ENCODE measurements at places on chromosomes 7 and 10.

DNA sequence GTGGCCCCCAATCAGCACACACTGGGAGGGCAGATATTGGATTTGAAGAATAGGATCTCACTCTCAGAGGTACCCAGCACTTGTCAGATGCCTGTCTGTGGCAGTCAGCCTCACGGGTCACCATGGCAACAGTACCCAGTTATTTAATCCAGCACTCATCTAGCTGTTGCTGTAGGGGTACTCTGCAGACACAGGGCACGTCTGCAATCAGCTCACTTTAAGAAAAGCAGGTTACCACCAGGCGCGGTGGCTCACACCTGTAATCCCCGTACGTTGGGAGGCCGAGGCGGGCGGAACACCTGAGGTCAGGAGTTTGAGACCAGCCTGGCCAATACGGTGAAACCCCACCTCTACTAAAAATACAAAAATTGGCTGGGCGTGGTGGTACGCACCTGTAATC, 11.9 kb downstream of the SFXN4 start:
- no peak for DNase-seq

DNA sequence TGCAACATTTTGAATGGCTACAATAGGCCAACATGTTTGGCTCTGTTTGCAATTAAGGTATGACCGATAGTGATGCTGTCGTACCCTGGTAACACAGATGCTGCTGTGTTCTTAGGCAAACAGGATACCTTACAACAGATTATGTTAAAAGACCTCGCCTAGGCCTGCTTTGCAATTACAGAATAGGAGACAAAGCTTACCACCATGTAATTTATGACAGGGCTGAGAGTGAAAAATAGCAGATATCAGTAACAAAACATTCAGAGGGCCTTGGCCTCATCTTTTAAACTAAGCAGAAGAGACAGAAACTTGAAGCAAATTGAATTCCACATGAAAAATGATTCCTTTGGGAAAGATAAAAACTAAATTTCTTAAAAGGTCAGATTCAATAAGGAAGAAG, 29.4 kb upstream of the ABLIM1 start:
- no peak for DNase-seq

- no peak for DNase-seq
Observed at GRCh38 chr7:34327681-34328080, 330.3 kb upstream of the NPSR1 start.

GRCh38 chr10:3702569-3702968, 82.4 kb downstream of the KLF6 start:
- DNase-seq, result no peak

DNA sequence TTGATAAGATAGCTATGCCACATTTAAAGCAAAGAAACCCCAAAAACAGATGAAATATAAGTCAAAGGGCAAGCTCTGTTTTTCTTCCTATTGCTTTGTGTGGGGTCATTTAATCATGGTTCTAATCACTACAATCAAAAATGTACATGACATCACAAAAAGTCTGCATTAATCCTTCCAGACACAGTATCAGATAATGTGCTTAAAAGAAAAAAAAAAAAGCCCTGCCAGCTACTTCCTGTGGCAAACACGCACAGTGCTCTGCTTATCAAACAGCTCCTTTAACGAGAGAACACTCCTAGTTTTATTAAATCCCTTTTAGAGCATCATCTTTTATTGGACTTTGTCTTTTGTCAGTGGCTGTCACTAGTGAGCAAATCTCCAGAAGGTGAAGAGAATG, 1005.8 kb downstream of the GATA3 start:
- DNase-seq, result no peak

DNA sequence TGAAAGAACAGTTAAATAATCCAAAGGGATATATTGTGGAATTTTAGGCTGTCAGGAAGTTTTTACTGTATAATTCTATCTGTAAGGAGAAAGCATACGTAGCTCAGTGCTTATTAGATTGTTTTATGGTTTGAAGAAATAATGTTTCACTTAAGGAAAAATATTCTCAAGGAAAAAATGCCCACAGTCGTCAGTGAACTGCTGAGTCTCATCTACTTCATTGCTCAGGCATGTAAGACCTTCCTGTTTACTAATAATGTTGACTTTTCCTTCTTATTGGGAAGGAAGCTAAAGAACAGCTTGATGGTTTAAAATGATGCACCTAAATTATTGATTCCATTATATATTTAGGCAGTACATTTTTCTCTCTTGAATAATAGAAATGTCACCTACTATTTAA, 304.2 kb downstream of the SDK1 start:
- no peak for DNase-seq

- no peak for DNase-seq
Observed at GRCh38 chr10:70832852-70833528, 17.2 kb downstream of the SGPL1 start.

GRCh38 chr10:44881649-44882048, 29.5 kb upstream of the TMEM72 start:
- no peak for DNase-seq

DNA sequence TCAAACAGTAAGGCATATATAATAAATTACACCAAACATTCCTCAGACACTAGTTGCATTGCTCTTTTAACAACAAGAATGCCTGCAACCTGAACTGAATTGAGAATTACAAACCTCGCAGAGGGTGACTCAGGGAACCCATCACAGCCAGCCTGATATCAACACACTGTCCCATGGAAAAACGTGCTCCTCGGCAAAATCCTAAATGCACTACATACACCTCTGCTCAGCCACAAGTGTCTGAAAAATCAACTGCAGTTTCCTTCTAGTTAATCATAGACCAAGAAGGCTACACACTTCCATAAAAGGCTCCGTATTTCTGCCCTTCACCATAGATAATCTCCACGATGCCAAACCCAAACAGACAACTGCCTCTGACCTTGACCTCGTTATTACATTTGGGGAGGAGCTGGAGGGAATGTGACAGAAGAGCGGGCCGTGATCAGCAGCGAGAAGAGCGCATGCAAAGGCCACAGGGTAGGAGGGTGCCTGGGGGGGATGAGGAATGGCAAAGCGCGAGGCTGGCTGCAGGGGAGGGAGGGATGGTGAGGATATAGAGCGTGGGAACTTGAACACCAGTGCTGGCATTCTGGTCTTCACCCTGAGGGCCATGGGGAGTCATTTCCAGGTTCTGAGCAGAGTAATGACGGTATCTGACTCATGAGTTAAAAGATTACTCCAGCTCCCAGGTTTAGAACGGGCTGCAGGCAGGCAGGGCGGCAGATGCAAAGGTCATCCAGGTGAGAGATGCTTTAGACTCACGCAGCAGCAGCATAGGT, 201.9 kb upstream of the FRMD4A start:
- DNase-seq, result no peak

DNA sequence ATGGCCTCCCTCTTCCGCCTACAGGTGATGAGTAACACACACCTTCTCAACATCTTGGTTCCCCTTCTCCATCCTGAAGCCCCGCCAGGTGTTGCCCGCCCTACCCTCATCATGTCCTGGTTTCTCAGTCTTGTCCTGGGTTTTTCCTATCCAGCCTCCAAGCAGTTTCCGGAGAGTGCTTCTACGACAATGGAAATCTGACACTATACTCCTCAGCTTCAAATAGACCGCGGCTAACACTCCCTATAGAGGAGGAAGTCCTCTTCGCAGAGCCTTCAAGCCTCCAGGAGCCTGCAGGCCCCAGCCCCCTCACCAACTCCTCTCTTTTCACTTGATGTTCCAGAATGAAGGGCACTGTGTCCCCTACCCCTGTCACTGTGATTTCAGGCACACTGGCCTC, 147.4 kb downstream of the PRPF18 start:
- no peak for DNase-seq

DNA sequence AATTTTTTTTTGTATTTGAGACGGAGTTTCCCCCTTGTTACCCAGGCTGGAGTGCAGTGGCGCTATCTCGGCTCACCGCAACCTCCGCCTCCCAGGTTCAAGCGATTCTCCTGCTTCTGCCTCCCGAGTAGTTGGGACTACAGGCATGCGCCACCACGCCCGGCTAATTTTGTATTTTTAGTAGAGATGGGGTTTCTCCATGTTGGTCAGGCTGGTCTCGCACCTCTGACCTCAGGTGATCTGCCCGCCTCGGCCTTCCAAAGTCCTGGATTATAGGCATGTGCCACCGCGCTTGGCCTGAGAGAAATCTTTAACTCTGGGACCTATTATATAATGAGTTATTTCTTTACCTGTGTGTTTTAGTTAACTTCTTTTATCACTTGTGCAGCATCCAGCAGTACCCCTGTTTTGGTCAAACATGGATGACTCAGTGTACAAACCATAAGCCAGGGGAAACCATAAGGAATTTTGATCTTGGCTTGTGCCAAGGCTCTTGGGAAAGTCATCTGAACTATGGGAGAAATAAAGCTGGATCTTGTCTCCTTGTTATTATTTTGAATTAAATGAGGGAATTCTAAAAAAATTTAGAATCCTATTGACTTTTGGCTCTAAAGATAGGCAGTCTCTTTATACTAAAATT, 23.6 kb upstream of the ZRANB1 start:
- DNase-seq, result no peak

GRCh38 chr10:113480851-113481502, 71.9 kb upstream of the HABP2 start:
- DNase-seq, result no peak

DNA sequence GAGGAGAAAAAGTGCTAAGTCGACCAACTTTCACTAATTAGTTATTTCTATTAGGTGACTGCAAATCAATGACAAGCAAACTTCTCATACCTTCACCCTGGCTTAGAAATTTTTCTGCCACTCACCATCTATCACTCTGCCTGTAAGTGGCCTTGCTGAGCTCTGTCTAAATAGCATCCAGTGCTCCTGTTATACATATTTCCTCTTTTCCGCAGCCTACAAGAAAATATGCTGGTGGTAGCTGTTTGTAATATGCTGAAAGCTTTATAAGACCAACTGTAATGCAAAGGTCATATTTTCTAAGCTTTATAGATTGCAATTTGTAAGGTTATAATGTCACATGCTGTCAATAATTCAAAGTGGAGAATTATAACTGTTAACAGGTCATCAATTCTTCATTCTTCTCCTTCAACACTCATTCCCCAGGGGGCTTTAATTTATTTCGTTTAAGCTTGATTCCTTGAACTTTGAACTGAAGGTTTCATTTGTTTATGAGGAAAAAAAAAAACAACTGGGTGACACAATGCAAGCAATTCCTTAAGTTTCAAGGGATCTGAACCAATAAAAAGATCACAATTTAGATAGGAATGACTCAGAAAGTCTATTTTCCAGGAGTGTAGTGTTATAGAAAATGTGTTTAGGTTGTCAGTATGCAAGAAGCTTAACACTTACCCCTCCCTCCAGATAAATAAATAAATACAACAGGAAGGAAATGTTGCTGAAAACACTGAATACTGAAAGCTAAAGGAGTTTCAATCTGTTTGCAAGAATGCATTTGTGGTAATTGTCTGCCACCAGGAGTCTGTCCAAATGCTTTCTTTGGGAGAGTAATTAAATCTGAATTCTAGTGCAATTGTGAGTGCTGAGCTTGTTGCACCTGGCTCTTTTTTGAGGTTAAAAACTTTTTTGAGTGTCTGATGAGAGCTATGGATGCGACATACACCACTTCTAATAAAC, 183.7 kb downstream of the SORCS1 start:
- DNase-seq, result no peak

- no peak for DNase-seq
Observed at GRCh38 chr10:114396464-114396863, 7.8 kb downstream of the AFAP1L2 start.

GRCh38 chr10:30990351-30990750, 41.3 kb downstream of the ZNF438 start:
- no peak for DNase-seq

DNA sequence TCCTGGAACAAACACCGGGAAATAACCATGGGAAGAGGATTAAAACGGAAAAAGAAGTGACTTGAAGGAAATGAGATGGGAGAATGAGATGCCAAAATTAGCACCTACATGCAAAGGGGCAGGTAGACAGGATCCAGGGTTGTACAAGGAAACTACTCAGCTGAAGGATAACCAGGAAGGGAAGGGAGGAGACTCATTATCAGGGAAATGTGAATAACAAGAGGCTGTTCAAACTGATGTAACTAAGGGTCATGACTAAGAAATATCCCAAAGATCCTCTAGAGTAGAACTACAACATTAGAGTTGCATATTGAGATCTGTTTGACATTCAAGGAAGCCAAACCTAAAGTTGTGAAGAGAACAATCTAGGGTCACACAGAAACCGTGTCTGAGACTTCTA, 166.2 kb upstream of the SP8 start:
- no peak for DNase-seq

- no peak for DNase-seq
Observed at GRCh38 chr10:110870823-110871297, 868 bp upstream of the PDCD4 start.

GRCh38 chr7:47266799-47267198, 315.1 kb downstream of the TNS3 start:
- no peak for DNase-seq

DNA sequence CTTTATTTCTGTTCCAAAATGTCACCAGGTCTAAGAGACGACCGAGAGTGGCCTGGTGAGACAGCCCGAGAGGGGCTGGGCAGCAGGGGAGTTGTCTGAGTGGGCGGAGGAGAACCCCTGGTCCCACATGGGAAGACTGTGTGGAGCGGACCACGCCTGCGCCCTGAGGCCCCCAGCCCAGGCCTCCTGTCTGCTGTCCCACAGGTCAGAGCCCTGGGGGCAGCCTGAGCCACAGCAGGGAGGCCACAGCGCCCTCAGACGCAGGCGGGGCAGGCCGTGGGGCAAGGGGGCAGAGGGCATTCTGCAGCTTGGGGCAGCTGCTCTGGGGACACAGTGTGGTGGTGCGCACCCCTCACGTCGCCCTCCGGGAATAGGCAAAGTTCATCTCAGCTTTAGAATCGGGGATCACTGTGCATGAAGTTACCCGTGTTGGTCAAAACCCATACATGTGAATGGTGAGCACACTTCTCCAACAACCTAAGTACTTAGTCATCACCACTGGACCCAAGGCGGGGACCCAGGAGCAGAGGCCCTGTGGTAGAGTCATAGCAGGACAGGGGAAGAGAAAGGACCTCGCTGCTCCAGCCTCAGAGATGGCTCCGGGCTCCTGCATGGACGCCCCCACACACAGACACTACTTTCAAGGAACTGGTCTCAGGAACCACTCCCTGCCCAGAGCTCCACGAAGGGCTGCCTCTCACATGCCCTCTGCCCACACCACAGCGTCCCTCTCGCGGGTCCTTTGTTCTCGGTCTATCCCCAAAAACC, 214.7 kb downstream of the ELFN1 start:
- DNase-seq, result no peak

GRCh38 chr10:100744987-100745881, at the start of gene PAX2:
TSS of gene PAX2 (plus strand) at chr10:100745582. CDS start at chr10:100746261, 679 bp downstream.
- DNase-seq, result no peak

GRCh38 chr7:125246706-125247105, 317.1 kb upstream of the POT1 start:
- no peak for DNase-seq

- DNase-seq, result no peak
Observed at GRCh38 chr10:97590748-97591495, 1.4 kb downstream of the C10orf62 start.

DNA sequence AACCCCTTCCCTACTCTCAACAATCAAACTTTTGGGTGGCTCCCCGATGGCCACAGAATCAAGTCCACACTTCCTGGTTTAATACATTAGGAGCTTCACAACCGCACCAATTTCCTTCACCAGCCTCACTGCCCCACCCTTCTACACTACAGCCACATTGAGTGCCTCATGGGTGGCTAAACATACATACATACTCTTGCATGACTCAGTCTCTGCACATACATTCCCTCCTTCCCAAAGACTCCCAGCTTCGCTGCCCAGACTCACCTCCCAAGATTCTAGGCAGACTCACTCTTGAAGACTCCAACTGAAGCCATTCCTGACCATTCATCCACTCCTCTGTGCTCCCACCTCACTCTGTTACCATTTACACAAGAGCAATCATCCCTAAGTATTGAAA, 15.9 kb downstream of the VPS41 start:
- no peak for DNase-seq

All from CMK (cell line).